ENCODE measurements at places on chromosomes 3 and 15.

DNA sequence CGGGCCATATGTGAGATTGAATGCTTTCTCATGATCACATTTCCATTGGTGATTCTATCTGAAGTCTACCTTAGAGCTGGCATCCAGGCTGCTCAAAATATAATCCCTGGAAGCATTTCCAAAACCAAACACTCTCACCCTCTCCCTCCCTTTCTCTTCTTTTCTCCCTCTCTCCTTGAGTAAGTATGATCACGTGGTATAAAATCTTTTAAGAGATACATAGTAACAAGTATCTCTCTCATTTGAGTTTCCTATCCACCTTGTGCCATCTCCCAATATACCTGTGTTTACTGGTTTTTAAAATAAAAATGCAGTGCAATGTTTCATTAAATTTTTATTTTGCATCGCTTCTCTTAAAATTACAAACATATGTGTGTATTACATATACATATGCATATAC lies 350.9 kb upstream of the KCNH8 start:
- DNase-seq, result no peak

DNA sequence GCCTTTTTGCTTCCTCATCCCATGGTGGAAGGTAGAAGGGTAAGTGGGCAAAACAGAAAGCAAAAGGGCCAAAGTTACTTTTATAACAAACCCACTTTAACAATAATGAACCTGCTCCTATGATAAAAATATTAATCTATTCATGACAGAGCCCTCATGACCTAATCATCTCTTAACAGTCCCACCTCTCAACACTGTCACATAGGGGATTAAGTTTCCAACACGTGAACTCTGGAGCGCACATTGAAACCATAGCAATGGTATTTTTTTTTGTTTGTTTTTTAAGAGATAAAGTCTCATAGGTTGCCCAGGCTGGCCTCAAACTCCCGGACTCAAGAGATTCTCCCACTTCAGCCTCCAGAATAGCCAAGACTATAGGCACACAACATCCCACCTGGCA lies 30.7 kb downstream of the KATNBL1 start:
- no peak for DNase-seq

GRCh38 chr3:126179825-126180476 lies 435 bp downstream of the ALDH1L1 start:
- no peak for DNase-seq

GRCh38 chr3:180808823-180809575 lies 103.5 kb upstream of the FXR1 start:
- no peak for DNase-seq

DNA sequence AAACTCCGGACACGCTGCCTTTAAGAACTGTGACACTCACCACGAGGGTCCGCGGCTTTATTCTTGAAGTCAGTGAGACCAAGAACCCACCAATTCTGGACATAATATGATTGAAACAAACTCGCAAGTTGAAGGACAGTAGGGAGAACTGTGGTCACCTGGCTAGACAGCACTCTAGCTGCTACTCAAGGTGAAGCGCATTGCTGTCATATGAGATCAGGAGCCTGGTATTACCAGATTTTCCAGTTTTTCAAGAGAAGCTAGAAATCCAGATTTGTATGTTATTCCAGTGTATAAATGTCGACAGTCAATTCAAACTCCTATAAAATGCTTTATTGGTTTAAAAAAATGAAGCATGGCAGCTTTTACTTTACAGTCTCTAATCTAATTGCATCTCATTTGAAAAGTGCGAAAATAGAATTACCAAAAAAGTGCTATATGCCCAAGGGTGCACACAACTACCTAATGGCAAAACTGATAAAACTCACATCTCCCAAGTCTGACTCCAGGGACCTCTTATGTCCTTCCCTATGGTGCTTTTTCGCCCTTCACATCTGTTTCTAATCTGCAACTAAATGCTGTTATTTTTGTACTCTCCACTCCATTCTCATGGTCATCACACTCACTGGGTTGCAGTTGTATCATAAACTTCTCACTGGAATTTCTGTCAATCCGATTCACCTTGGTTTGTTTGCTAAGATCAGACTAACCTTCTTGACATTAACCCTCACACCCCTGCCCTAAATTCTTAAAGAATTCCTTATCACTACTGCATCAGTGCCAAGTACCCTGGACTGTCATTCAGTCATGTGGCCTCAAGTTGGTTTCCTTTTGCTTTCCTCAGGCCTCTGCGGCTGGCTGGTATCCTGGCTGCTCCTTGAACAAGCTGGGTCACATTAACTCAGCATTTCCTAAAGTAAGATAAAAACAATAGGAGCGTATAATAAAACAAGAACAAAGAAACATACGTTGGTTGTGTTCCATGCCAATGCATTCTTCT lies 31.5 kb upstream of the ARHGEF26 start:
- DNase-seq, result no peak

DNA sequence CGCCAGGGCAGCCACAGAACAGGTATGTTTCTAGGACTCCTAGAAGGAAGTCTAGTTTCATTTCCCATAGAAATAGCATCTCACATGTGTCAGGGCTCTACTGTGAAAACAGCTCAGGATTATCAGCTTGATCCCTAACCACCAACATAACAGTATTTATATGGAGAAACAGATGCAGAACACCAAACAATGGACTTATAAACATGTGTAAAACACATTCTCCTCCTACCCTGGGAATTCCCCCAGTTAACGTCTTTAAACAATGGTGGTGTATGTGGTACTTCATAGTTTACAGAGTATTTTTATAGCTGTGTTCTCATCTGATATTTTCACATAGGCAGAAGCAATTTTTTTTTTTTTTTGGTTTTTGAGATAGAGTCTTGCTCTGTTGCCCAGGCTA lies 9.7 kb downstream of the TNFSF10 start:
- no peak for DNase-seq

DNA sequence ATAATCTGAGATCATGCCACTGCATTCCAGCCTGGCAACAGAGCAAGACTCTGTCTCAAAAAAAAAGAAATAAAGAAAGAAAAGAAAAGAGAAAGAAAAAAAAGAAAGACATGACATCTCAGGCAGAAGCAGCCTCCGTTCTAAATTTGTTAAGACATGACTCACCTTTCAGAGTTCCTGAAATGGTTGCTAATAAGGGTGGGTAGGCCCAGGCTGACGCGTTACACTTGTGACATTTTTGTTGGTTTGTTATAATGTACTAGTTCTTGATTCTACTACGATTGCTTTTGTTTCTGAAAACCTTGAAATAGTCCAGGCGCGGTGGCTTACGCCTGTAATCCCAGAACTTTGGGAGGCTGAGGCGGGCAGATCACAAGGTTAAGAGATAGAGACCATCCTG lies 21.0 kb downstream of the SLC25A20 start:
- no peak for DNase-seq

DNA sequence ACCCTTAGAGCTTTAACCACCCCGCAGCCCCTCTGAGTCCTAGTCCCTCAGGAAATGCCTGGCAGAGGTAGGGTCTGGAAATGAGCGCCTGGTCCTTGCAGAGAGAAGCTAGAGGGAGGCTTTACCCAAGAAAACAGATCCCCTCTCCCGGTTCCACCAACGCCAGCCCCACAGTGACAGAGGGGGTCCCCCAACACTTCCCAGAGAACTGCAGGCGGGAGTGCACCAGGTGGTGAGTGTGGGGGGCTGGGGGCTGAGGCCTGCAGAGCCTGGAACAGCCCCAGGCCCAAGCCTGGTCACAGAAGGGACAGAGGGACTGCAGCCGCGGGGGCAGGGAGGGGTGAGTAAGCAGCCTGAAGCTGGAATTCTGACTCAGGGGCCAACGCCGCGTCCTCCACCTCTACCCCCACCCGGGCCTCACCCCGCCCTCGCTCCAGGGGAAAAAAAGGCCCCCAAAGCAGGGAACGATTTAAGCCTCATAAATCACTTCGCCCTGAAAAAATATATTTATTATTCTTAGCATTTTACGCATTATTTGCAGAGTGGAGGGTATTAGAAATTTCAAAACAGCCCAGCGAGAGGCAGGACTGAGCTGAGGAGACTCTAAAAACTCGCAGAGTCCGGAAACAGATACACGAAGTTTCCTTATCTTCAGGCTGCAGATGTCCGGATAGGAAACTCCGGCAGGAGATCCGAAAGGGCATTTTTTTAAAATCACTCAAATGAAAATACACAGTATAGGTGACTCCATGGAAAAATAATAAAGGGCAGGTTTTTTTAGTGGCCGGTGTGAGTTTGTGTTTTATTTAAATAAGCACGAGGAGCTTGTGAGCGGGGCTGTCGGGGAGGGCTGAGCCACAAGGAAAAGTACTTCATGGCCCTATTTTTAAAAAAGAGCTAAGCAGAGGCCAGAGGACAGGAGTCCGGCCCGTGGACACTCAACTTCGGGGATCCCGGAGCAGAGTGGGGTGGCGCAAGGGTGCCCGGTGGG lies 10.0 kb downstream of the GATA2 start:
- DNase-seq, result no peak

- no peak for DNase-seq
Measured at GRCh38 chr3:188589771-188590170, 435.8 kb downstream of the LPP start.

GRCh38 chr3:48372377-48372770 lies 355 bp downstream of the FBXW12 start:
- DNase-seq, result no peak

GRCh38 chr3:85603378-85603777 lies 644.6 kb downstream of the CADM2 start:
- DNase-seq, result peak; percentile 15

DNA sequence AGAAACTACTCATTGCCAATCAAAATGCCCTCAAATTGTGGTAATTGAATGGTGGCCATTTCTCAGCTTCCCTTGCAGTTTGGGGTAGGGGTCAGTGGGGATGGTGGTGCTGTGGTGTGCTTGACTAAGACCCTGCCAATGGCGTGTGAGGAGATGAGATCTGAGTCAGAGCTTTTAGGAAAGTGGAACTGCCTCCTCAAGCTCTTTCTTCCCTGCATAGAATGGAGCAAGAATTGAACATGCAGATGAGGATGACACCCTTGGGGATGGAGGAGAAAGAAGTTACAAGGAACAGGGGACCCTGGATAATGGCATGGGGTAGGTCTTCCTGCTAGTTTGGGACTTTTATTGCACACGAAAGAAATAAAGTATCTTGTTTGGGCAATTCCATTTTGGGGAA lies 188.0 kb downstream of the PEX5L start:
- no peak for DNase-seq

DNA sequence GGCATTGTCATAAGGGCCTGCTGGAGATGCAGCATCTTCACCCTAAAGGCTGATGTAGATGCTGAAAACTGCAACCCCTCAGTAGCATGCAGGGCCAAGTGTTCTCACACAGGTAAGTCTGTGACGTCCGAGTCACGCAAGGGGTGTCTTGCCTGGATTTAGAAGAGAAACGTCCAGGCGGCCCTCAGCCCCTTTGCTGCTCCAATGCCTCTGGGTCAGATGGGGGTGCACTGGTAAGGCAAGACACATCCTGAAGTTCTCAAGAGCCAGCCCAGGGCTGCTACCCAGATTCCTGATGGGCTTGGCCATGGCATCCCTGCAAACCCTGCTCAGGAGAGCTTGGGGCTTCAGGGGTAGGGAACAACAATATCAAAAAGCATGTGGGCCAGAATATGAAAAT lies 25.4 kb downstream of the ONECUT1 start:
- DNase-seq, result no peak

- DNase-seq, result no peak
Measured at GRCh38 chr3:100045696-100046095, 68.6 kb downstream of the FILIP1L start.

DNA sequence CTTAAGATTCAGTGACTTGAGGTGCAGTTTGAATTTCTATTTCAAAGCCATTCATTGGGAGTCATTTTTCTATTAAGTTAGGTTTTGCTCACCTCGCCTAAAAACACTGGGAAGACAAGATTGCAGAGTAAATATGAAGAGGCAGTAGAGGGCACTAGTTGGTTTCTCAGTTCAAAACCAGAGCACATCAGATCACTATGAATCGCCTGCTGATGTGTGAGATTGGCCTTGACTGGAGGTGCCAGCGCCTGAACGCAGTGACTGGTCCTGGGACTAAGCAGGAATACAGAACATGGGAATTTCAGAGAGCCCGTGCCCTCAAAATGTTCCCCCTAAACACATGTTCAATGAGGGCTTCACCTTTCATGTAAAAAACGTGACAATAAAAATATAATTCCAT lies 229.0 kb downstream of the ITPR1 start:
- no peak for DNase-seq

- no peak for DNase-seq
Measured at GRCh38 chr3:149340310-149340933, 7.0 kb upstream of the TM4SF18 start.

- DNase-seq, result peak; percentile 79
Measured at GRCh38 chr15:98154863-98155262, 194.4 kb downstream of the ARRDC4 start.
